ENCODE measurements at places on chromosomes 12 and 14. TPM values are rescaled to one million over a fixed set of nuclear protein-coding genes. Genes with fewer than 3 reads are reported as not detected.

ANG gene
- total RNA-seq: 49.2 TPM

IL26 gene
- not detected for total RNA-seq

KIAA0586 gene
- total RNA-seq: 22.3 TPM

ANKS1B gene
- 16.6 TPM for total RNA-seq

CMA1 gene
- total RNA-seq: not detected

CD163L1 gene
- 14.9 TPM for total RNA-seq

PPP4R4 gene
- 0.48 TPM for total RNA-seq

KRT8 gene
- 430 TPM for total RNA-seq

TCHP gene
- total RNA-seq: 18.6 TPM

DNA sequence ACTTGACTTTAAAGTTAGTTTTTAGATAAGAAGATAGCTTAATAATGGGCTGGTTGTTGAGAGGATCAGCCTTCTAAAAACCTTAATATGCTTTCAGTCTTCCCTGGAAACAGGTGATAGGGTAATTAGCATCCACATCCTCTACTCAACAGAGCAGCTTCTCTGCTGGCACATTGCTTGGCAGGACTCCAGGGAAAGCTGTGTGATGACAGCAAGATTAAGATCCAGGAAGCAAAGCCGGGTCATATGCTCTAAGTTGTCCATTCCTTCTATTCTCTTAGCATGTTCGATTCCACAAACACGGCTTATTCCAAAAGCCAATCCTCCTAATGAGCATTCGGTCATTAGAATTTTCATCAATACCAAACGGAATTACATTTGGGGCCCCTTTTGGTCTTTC is 87.0 kb downstream of the HMGA2 start:
- no peaks in the 10 kb centered on the region for H3K27me3 ChIP-seq
- no peak overlapping the region for H3K4me3 ChIP-seq
- H3K36me3 ChIP-seq: no peaks in the 10 kb centered on the region

DNA sequence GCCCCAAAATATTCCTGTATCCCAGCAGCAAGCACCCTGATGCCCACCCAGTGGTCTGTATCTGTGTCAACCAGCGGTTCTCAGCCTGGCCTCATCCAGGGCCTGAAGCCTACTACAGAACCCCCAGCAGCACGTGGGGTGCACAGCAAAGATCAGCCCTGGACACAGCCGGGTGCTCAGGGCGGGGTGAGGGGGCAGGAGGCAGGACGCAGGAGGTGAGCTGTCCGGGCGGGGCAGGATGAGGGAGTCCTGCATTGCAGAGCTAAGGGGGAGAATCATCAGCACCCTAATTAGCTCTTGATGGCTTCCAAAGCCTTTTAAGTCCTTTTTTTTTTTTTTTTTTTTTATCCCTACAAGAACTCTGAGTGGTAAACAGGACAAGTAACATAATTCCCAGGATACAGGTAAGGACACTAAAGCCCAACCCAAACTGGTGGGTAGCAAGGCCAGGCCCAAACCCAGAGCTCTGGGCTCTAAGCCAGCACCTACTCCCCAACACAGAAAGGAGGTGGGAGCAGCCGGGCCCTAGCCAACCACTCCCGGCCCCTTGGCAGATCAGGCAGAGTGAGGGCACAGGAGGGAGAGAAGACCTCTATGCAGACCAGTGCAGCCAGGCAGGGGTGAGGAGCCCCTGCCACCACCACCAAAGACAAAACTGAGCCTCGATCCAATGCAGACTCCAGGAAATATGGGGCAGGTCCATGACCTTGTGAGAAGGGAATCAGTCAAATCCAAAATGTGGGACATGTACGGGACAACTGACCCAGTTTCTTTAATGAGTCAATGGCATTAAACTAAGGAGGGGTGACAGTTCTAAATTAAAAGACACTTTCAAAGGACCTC is 32.3 kb upstream of the EIF5 start:
- H3K27ac ChIP-seq: no peak overlapping the region
- H3K36me3 ChIP-seq: no peaks in the 10 kb centered on the region
- DNase-seq: no peak
- no peaks in the 10 kb centered on the region for H3K27me3 ChIP-seq
- no peaks in the 10 kb centered on the region for H3K4me1 ChIP-seq

GRCh38 chr14:88473791-88474190 is 81.0 kb downstream of the PTPN21 start:
- no peaks in the 10 kb centered on the region for H3K36me3 ChIP-seq
- no peaks in the 10 kb centered on the region for H3K27me3 ChIP-seq
- H3K4me3 ChIP-seq: no peak overlapping the region
- H3K4me1 ChIP-seq: no peaks in the 10 kb centered on the region
- no peak for DNase-seq

DNA sequence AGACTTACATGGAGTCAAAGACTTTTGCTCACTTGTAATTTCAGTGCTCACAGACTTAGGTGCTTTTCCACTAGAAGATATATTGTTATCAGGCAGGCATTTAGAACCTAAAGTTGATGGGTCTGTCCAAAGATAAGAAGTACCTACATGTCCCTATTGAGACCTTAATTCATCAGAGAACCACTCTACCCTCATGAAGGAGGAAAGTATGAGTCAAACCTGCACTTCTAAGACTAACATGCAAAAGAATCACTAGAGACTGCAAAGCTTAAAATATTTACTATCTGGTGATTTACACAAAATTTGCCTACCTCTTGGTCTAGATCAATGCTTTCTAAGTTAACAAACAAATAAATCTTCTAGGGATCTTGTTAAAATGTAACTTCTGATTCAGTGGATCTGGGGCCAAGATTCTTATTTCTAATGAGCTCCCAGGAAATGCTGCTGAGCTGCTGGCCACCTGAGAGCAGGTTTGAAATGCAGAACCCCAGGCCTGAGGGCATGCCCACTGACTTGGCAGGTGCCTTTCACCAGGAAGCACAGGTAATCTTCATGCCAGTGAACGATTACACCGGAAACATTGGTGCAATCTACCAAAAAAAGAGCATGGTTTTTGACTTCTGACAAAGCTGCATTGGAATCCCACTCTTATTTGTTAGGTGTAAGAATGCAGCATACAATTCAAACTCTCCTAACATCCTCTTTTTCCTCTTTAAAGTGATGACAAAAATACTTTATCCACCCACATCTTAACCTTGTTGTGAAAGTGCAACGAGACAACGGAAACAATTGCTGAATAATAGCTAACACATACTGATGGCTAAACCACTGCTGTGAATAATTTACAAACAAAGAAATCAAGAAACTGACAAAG is 214.2 kb downstream of the ADAMTS20 start:
- H3K4me3 ChIP-seq: no peak overlapping the region
- no peak for DNase-seq
- no peaks in the 10 kb centered on the region for H3K36me3 ChIP-seq
- H3K4me1 ChIP-seq: no peaks in the 10 kb centered on the region
- no peaks in the 10 kb centered on the region for H3K27me3 ChIP-seq
- H3K27ac ChIP-seq: no peak overlapping the region

GRCh38 chr12:68175557-68176061 is 16.1 kb upstream of the IFNG start:
- no peak overlapping the region for H3K27ac ChIP-seq
- no peaks in the 10 kb centered on the region for H3K36me3 ChIP-seq
- no peak for DNase-seq
- H3K27me3 ChIP-seq: no peaks in the 10 kb centered on the region

- H3K36me3 ChIP-seq: no peaks in the 10 kb centered on the region
- no peak for DNase-seq
- H3K4me3 ChIP-seq: no peak overlapping the region
- no peak overlapping the region for H3K27ac ChIP-seq
Measured at GRCh38 chr12:57268264-57268663, 17.3 kb upstream of the STAC3 start.

GRCh38 chr12:4118017-4118510 is 155.5 kb upstream of the CCND2 start:
- DNase-seq: no peak
- H3K27ac ChIP-seq: no peak overlapping the region
- no peaks in the 10 kb centered on the region for H3K27me3 ChIP-seq
- H3K4me1 ChIP-seq: no peaks in the 10 kb centered on the region
- no peaks in the 10 kb centered on the region for H3K36me3 ChIP-seq
- no peak overlapping the region for H3K4me3 ChIP-seq

- H3K27ac ChIP-seq: no peak overlapping the region
- no peaks in the 10 kb centered on the region for H3K27me3 ChIP-seq
- DNase-seq: no peak
- no peaks in the 10 kb centered on the region for H3K36me3 ChIP-seq
Measured at GRCh38 chr12:51677284-51677968, 86.4 kb downstream of the SCN8A start.

DNA sequence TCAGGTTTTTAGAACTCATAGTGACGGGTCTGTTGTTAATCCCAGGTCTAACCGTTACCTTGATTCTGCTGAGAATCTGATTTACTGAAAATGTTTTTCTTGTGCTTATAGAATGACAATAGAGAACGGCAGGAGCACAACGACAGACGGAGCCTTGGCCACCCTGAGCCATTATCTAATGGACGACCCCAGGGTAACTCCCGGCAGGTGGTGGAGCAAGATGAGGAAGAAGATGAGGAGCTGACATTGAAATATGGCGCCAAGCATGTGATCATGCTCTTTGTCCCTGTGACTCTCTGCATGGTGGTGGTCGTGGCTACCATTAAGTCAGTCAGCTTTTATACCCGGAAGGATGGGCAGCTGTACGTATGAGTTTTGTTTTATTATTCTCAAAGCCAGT is 34.4 kb downstream of the PSEN1 start:
- DNase-seq: no peak
- no peaks in the 10 kb centered on the region for H3K36me3 ChIP-seq
- H3K4me1 ChIP-seq: no peaks in the 10 kb centered on the region
- no peak overlapping the region for H3K27ac ChIP-seq
- no peak overlapping the region for H3K4me3 ChIP-seq
- no peaks in the 10 kb centered on the region for H3K27me3 ChIP-seq

DNA sequence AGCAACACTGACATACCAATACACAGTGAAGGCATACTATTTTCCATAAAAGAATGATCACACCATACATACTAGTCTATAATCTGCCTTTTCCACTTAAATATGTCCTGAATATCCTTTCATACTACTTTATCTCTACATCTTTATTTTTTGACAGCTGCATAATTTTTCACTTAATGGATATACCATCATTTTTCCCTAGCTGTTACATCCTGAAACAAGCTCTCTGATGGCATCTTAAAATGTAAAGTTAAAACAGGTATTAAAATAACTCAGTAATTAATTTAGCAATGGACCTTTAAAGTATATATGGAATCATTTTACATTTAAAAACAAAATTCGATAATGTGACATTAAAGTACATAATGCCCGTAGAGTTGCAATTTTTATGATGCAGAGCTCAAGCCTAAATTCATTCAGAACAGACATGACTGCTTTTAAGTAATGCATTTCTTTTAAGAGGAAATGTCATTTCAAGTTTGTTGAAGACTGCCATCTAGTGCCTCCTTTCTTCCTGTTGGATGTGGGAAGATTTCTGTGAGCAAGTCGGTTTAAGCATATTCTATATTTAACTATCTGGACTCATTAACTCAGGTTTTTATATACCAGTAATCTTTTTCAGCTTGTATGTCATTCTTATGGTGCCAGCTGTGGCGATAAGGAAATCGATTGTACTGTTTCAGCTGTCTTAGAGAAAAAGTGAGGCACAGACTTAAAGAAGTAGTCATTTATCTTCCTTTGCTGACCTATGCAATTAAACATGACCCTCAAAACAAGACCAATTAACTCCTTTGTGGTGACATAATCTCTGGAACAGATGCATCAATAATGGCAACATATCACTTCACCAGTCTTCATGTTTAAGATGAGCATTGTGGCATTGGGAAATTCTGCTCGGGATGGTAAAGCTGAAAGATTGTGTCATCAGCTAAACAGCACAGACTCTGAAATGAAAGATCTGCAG is 20.3 kb downstream of the PRICKLE1 start:
- no peaks in the 10 kb centered on the region for H3K4me1 ChIP-seq
- H3K27ac ChIP-seq: no peak overlapping the region
- DNase-seq: no peak
- H3K4me3 ChIP-seq: no peak overlapping the region
- no peaks in the 10 kb centered on the region for H3K36me3 ChIP-seq

DNA sequence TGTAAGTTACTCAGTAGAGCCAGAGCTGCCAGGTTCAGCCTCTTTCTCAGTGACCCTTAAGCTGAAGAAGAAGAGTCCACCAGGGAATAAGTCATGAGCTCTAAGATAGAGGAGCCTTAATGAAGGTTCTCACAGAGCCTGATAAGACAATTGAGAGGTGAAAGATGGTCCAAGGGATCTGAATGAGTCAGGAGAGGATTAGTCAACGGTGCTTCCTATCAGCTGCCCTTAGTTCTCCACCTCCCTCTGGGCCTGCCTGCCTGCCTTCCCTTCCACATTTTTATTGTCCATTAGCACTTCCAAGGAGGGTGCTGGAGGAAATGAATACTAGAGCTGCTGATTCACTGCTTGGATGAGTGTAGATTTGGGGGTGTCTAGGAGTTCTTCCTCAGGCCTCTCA is 161.7 kb upstream of the RMST start:
- no peaks in the 10 kb centered on the region for H3K27me3 ChIP-seq
- H3K27ac ChIP-seq: no peak overlapping the region
- H3K36me3 ChIP-seq: no peaks in the 10 kb centered on the region
- DNase-seq: no peak

DNA sequence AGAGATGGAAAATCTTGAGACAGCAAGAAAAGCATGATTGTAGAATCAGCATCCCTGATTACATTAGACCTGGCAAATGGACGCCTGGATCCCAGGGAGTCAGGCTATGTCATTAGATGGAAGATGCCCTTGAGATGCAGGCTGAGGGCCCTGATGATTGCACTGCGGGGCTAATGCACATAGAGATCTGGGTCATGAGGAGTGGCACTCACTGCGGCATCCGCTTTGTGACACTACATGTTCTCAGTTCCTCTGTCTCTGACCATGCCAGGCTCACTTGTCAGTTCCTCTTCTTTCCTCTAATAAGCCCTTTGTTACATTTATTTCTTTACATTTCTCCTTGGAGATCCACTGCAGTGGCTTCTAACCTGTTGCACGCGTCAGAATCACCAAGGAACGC is 70.1 kb upstream of the GPATCH2L start:
- DNase-seq: no peak
- no peak overlapping the region for H3K27ac ChIP-seq
- no peaks in the 10 kb centered on the region for H3K4me1 ChIP-seq
- no peaks in the 10 kb centered on the region for H3K36me3 ChIP-seq

Data from breast epithelium (tissue), 4 donors.